Activated T-cell treated with anti-CD3 and anti-CD28 coated beads, Interleukin-2, amount 50 U/mL, for 72 hours (primary cell): ENCODE measurements at places on chromosomes 12 and 14. TPM values are rescaled to one million over a fixed set of nuclear protein-coding genes. Genes with fewer than 3 reads are reported as not detected.
A peak's percentile ranks its signal among the peaks of the same experiment; 100 is the strongest.

DNA sequence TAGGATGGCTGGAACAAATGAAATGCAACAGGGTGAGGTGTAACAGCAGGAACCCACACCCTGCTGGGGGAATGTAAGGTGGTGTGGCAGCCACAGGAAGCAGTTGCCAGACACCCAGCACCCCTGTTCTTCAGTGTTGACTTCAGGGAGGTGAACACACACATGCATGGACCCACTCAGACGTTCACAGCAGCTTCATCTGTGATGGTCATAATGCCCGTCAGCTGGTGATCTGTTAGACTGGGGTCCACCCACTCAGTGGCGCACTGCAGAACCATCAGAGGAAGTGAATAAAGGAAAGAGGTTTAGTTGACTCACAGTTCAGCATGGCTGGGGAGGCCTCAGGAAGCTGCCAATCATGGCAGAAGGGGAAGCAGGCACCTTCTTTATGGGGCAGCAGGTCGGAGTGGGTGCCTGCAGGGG lies 22.7 kb upstream of the TEX22 start:
- peak; percentile 63 for DNase-seq
- no peaks in the 10 kb centered on the region for H3K36me3 ChIP-seq
- no peak overlapping the region for H3K27ac ChIP-seq
- no peaks in the 10 kb centered on the region for H3K27me3 ChIP-seq
- peak overlapping the region; percentile 46 for H3K4me3 ChIP-seq

The SNAPC1 gene
- 7.2 TPM for total RNA-seq

The CMA1 gene
- total RNA-seq = not detected

The PMEL gene
- total RNA-seq = 1.00 TPM

- H3K27ac ChIP-seq = no peak overlapping the region
- H3K27me3 ChIP-seq = no peaks in the 10 kb centered on the region
- H3K36me3 ChIP-seq = no peaks in the 10 kb centered on the region
- no peak for DNase-seq
Measured at GRCh38 chr12:42760550-42760949, 171.0 kb upstream of the PRICKLE1 start.

The STYX gene
- 16.2 TPM for total RNA-seq

GRCh38 chr12:67816269-67816668 lies 167.7 kb downstream of the DYRK2 start:
- DNase-seq = no peak
- H3K27me3 ChIP-seq = no peaks in the 10 kb centered on the region

- no peak for DNase-seq
- peaks cover 27% of the 10 kb centered on the region for H3K27me3 ChIP-seq
- H3K4me3 ChIP-seq = no peak overlapping the region
Measured at GRCh38 chr12:45669792-45670191, 59.7 kb upstream of the ARID2 start.

GRCh38 chr12:25251769-25252168 lies 1.0 kb upstream of the KRAS start:
- peak overlapping the region; percentile 94 for H3K4me3 ChIP-seq
- peaks cover 28% of the 10 kb centered on the region for H3K27me3 ChIP-seq
- DNase-seq = no peak
- H3K4me1 ChIP-seq = peaks cover 28% of the 10 kb centered on the region
- H3K36me3 ChIP-seq = peaks cover 8% of the 10 kb centered on the region

The PLEKHD1 gene
- total RNA-seq = 0.12 TPM

DNA sequence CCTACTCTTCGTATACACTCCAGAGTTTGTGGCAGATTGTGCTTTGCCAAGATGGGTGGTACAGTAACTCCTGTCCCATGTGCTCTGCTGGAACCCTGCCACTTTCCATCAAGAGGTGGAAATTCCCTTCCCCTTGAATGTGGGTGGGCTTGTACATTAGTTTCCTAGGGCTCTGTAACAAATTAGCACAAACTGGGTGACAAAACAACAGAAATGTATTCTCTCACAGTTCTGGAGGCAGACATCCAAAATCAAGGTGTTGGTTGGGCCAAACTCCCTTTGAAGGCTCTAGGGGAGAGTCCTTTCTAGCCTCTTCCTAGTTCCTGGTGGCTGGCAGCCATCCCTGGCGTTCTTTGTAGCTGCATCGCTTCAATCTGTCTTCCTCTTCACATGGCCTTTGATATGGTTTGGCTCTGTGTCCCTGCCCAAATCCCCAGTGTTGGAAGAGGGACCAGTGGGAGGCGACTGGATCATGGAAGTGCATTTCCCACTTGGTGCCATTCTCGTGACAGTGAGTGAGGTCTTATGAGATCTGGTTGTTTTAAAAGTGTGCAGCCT lies 117.5 kb downstream of the VRK1 start:
- no peak overlapping the region for H3K27ac ChIP-seq
- no peaks in the 10 kb centered on the region for H3K27me3 ChIP-seq
- peaks cover 3% of the 10 kb centered on the region for H3K36me3 ChIP-seq

The KRT8 gene
- total RNA-seq = 0.65 TPM

- H3K4me3 ChIP-seq = peak overlapping the region; percentile 48
- no peaks in the 10 kb centered on the region for H3K27me3 ChIP-seq
Measured at GRCh38 chr12:92185052-92185451, 39.4 kb upstream of the BTG1 start.

The LRRC10 gene
- not detected for total RNA-seq

DNA sequence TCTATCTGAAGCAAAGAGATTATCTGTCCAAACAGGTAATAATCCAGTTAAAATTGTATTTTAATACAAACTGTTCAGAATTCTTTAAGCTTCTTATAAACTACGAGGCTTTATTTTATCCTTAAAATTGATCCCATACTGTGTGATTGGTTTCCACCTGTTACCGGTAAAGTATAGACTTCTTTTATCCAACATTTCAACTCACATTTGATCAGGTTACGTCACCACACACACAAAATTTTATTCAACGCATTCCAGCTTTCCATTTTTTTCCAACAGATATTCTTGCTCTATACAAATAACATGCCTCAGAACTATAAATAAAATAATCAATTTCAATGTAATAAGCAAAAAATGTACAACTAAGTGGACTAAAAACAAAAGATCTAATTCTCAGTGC lies 4.5 kb downstream of the NOVA1 start:
- H3K27ac ChIP-seq = no peak overlapping the region
- H3K27me3 ChIP-seq = peaks cover 11% of the 10 kb centered on the region
- peaks cover 5% of the 10 kb centered on the region for H3K36me3 ChIP-seq
- DNase-seq = no peak
- H3K4me1 ChIP-seq = no peaks in the 10 kb centered on the region

DNA sequence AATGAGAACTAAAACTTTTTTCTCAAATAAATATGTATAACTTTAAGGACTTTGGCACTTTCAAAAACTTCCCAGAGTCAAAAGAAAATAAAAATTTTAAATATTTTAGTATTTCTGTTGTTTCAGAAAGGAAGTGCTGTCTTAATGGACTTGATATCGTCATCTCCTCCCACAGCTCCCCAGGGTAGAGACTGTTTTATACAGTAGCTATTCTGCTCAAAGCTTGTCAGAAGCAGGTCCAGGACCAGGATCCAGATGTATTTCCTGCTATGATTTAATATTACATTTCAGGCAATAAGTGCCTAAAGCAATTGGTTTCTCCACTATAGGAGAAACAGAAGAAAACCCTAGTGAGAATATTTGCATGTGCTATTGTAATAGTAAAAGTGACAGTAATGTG lies 218.5 kb upstream of the G2E3 start:
- no peak overlapping the region for H3K4me3 ChIP-seq
- H3K27ac ChIP-seq = no peak overlapping the region
- H3K27me3 ChIP-seq = peaks cover 13% of the 10 kb centered on the region
- no peak for DNase-seq
- no peaks in the 10 kb centered on the region for H3K36me3 ChIP-seq
- peaks cover 4% of the 10 kb centered on the region for H3K4me1 ChIP-seq

The SPTLC2 gene
- 18.4 TPM for total RNA-seq

The ADGRD1 gene
- total RNA-seq = 2.0 TPM

The DPPA3 gene
- total RNA-seq = not detected

DNA sequence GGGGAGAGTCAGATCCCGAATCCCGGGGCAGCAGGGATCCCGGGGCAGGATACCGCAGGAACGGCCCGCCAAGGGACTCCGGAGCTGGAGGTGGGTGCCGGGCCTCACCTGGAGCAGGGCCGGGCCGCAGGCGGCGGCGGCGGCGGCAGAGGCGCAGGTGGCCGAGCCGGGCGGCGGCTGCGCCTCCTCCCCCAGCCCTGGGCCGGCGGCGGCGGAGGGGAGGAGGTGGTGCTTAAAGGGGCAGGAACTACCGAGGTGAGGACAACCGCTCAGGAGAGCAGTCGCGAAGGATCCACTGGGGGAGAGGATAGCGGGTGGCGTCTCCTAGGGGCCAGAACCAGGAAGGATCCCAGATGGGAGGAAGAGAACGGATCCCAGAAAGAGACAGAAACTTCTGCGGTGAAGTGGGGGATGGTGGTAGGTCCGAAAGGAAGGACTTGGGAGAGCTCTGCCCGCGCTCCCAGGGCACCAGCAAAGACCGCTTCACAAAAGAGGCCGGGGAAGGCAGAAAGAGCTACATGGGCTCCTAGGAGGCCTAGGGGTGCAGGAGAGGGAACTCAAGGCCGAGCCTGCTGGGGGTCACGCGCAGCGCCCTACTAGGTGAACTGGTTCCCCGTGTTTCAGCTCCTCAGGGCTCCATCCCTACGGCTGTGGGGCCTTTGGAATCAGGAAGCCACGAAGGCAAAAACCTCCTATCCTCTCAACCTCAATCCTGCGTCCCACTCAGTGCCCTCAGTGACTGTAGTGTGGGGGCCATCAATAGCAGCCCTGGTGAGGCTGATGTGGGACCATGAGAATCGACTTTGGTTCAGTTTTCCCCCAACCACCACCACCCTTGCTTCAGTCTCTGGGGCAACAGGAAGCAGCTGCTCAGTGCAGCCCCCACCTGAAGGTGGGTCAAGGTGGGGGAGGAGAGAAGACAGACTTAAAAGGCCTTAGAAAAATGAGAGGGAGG lies 5.0 kb upstream of the BAZ2A start:
- H3K27me3 ChIP-seq = no peaks in the 10 kb centered on the region
- DNase-seq = peak; percentile 84
- peak overlapping the region; percentile 90 for H3K4me3 ChIP-seq

The SLC7A8 gene
- 0.72 TPM for total RNA-seq

- H3K27me3 ChIP-seq = no peaks in the 10 kb centered on the region
- H3K27ac ChIP-seq = peak overlapping the region; percentile 83
- no peak overlapping the region for H3K4me3 ChIP-seq
- peaks cover 6% of the 10 kb centered on the region for H3K36me3 ChIP-seq
- DNase-seq = no peak
Measured at GRCh38 chr12:96271469-96272199, 77.5 kb downstream of the ELK3 start.

DNA sequence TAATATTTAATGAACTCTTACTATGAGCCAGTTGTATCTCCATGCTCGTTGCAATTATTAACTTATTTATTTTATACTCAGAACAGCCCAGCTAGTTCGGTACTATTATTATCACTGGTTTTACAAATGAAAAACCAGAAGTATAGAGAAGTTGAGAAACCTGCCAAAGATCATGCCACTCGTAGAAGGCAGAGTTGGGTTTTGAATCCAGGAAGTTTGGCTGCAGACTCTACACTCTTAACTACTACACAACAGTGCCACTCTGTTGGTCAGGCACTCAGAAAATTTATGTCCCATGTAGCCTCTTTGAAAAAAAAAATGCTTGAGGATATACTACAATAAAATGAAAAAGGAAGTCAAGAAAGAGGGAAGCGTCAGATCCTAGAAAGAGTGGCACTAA lies 71.5 kb upstream of the ARID2 start:
- DNase-seq = no peak
- H3K4me3 ChIP-seq = no peak overlapping the region
- H3K4me1 ChIP-seq = no peaks in the 10 kb centered on the region
- H3K27ac ChIP-seq = no peak overlapping the region

DNA sequence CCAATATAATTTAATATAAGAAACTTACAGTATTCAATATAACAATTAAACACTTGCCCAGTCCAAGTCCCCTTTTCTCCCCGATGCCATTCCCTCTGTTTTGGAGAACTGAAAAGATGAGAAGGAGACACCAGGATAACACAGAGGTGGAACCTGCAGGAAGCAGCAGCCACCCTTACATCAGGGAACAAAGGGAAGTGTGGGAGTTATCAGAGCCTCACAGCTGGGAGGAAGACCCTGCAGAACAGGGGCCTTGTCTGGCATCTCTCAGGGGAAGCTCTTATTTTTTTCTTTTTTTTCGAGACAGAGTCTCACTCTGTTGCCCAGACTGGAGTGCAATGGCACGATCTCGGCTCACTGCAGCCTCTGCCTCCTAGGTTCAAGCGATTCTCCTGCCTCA lies 52.6 kb downstream of the CALM1 start:
- H3K36me3 ChIP-seq = peaks cover 3% of the 10 kb centered on the region
- no peak for DNase-seq
- H3K27ac ChIP-seq = no peak overlapping the region
- no peaks in the 10 kb centered on the region for H3K4me1 ChIP-seq
- no peaks in the 10 kb centered on the region for H3K27me3 ChIP-seq
- no peak overlapping the region for H3K4me3 ChIP-seq

- no peaks in the 10 kb centered on the region for H3K4me1 ChIP-seq
- H3K27ac ChIP-seq = no peak overlapping the region
- H3K4me3 ChIP-seq = no peak overlapping the region
- no peaks in the 10 kb centered on the region for H3K36me3 ChIP-seq
- no peak for DNase-seq
Measured at GRCh38 chr12:74741112-74741511, 203.5 kb downstream of the ATXN7L3B start.

DNA sequence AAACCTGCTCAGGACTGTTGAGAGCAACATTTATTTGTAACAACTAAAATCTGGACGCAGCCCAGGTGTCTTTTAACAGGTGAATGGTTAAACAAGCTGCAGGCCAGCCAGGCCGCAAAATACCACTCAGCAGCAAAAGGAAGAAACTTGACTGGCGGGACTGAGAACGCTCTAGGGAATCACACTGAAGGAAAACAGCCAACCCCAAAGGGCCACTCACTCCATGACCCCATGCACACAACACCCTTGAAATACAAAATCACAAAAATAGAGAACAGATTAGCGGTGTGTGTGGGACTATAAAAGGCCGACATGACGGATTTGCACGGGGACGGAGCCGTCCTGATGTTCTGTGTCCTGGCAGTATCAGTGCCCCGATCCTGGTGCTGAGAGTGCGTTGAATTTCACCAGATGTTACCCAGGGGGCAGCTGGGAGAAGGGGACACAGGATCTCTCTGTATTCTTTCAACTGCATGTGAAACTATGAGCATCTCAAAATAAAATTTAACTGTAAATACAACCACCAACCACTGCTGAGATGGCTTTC lies 23.0 kb downstream of the VPS37B start:
- DNase-seq = no peak
- H3K4me3 ChIP-seq = peak overlapping the region; percentile 27
- H3K36me3 ChIP-seq = peaks cover 14% of the 10 kb centered on the region
- peaks cover 53% of the 10 kb centered on the region for H3K27me3 ChIP-seq
- peaks cover 70% of the 10 kb centered on the region for H3K4me1 ChIP-seq
- H3K27ac ChIP-seq = no peak overlapping the region

The GDF11 gene
- 4.8 TPM for total RNA-seq

- H3K4me1 ChIP-seq = peaks cover 15% of the 10 kb centered on the region
- DNase-seq = peak; percentile 31
- peaks cover 22% of the 10 kb centered on the region for H3K27me3 ChIP-seq
- H3K4me3 ChIP-seq = peak overlapping the region; percentile 45
- H3K36me3 ChIP-seq = peaks cover 2% of the 10 kb centered on the region
Measured at GRCh38 chr12:75722714-75723200, 211.3 kb upstream of the KRR1 start.

The PIWIL1 gene
- total RNA-seq = not detected
